ENCODE measurements at places on chromosomes 4 and X.

GRCh38 chr4:8537041-8537461, 43.1 kb upstream of the GPR78 start:
- DNase-seq: peak; percentile 90

DNA sequence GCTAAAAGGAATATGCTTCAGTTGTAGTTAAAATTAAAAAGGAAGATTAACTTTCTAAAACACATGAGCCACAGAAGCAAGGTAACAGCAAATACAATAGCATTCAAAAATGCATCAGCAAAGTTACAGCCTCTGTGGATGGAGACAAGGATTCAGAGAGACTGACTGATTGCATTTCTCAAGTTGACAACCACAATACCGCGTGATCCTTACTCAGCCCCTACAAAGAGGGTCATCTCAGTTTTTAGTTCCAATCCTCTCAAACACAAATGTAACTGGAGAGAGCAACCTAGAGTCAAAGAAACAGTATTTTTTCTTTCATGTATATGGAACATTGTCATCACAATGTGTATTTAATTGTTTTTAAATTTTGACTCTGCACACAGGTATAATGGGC, 14.2 kb upstream of the C1QTNF7 start:
- DNase-seq: no peak

- DNase-seq: peak; percentile 42
These were observed 39.2 kb downstream of the TXLNG start for GRCh38 chrX:16825264-16826035.

DNA sequence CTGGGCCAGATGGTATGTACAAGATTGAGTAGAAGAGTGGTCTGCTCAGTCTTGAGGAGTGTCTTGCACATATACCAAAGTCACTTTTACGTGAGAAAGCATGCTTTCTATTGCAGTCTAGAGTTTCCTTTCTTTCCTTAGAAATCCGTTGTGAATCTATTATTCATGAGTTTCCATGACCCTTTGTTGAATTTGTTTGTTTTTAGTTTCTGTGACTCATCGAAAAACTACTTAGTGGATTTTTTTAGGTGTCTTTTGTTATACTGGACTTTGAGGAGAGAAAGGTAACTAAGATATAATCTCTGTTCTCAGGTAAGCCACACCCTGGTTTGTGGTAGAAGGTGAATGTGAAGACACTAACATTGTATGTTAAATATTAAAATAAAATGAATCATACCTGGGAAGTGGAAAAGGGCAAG, 23.0 kb downstream of the GALNT7 start:
- DNase-seq: peak; percentile 52

DNA sequence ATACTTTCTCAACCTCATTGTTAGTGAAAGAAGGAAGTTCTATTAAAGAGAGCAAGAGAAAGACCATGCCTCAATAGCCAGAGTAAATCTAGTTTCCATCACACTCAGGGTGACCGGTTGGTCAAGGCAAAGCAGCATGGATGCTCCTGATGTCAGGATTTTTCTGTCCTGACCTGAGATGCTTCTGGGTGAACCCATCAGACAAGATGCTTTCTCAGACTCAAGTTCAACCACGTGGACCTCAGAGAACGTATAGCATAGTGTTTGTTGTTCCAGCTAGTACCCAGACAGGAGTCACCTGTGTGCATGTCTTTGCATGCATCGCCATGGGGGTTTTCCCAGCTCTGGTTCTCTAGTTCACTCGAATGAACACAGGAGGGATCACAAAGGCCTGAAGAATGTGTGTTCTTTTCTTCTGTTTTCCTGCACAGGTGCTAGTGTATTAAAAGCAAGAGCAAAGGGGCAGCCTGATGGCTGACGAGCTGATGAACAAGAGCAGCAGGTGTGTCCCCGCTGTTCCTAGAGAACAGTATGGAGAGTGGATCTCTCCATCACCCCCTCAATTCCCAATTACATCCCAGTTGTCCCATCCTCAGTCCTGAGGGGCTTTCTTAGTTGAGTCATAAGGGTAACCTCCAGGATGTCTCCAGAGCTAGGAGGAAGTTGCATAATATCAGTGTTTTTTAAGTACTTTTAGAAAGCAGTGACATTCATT, 110.5 kb upstream of the ENPP6 start:
- DNase-seq: no peak

DNA sequence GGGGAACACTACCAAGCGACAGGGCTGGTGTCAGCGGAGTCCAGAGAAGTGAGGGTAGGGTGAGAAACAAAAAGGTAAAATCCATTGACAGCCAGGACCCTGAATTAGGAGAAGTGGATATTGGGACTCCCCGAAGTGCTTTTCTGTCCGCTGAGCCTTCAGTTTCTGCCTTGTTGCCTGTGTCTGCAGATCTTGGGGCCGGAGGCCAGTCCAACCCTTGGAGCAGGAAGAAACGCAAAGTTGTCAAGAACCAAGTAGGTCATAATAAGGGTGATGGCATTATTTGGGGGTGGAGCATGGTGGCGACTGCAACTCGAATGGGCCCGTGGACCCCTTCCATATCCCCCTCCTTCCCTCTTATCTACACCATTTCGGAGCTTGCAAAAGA, 1.0 kb downstream of the ARMCX1 start:
- no peak for DNase-seq

DNA sequence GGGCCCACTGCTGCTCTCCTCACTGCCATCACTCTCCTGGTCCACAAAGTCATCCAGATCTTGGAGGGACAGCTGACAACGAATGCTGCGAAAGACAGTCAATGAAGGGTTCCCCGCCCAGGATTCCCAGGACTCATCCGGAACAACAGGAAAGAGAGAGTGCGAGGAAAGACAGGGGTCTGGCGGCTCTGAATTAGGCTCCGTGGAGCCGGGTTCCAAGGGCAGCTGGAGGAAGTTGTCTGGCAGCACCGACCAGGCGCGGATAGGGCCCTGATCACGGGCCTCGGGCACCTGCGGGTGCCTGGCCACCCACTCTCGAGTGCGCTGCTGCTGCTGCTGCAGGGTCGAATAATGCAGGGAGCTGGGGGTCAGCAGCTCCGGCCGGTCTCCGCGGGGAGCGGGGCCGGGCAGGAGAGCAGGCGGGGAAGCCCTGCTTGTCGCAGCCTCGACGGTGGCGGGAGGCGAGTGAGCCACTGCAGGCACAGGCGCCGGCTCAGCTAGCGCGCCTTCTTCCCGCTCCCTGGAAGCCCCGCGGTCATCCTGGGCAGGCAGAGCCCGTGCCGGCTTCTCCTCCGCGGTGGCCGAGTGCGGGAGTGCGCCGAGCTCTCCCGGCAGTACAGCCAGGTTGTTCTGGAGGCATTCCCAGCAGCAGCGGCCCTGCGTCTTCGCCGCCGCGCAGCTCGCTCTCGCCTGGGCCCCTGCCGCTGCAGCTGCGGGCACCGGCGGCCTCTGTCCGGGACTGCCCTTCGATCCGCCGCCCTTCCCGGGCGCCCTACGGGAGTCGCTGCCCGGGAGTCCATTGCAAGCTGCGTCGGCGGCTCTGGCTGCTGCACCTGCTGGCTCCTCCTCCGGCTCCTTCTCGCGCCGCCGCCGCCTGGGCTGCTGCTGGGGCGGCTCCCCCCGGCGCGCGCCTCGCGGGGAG, 1.1 kb downstream of the SOWAHB start:
- peak; percentile 18 for DNase-seq

GRCh38 chr4:76301068-76301774, 5.3 kb upstream of the STBD1 start:
- peak; percentile 89 for DNase-seq

DNA sequence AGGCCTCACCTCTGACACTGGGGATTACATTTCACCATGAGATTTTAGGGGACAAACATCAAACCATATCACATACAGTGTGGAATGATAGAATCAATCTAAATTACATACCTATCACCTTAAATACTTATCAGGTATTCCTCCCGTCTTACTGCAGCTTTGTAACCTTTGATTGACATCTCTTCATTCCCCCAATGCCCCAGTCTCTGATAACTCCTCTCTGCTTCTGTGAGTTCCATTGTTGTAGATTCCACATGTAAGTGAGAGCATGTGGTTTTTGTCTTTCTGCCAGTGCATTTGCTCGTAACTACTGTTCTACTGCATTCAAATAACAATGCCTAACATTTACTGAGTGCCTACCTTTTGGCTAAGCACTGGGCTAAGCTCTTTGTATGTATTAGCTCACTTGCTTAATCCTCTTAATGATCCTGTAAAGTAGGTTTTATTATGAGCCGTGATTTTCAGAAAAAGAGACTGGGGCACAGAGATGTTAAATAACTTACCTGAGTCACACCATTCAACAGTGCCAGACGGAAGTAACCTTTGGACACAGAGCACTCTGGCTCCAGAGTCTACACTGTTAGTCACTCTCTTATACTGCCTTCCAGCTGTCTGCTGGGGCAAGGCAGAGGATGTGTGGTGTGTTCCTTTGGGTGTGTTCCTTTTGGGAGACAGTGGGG, 63.7 kb upstream of the ESX1 start:
- peak; percentile 57 for DNase-seq

DNA sequence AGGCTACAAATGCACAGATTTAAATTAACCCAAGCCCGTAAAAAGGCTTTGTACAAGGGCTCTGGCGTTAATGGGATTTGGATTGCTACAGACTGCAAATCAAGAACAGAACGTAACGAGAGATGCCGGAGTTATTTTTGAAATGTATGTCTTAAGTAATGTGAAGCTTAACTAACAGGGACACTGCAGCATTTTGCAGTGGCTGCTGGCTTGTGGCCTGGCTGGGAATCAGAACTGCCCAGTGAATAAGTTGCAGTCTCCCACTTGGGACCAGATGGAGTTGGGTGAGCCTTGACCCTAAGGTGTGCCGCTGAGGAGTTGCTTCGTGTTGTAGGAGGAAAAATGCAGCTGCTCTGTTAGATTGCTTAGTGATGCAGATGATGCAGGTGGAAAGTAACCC, 318.4 kb downstream of the DHX15 start:
- no peak for DNase-seq

- peak; percentile 23 for DNase-seq
These were observed 345.9 kb downstream of the SLC7A11 start for GRCh38 chr4:137896221-137896737.

GRCh38 chrX:46040001-46040400, 505.2 kb downstream of the ZNF674 start:
- no peak for DNase-seq

GRCh38 chrX:50594788-50595187, 124.2 kb upstream of the DGKK start:
- DNase-seq: no peak

- DNase-seq: no peak
These were observed 1.9 kb downstream of the EVC start for GRCh38 chr4:5712931-5713330.

GRCh38 chr4:167906851-167907250, 185.5 kb upstream of the ANXA10 start:
- DNase-seq: peak; percentile 9

- DNase-seq: no peak
These were observed 3.8 kb upstream of the GRPR start for GRCh38 chrX:16119353-16120220.

GRCh38 chr4:156931267-156931666, 40.3 kb downstream of the PDGFC start:
- DNase-seq: peak; percentile 86

DNA sequence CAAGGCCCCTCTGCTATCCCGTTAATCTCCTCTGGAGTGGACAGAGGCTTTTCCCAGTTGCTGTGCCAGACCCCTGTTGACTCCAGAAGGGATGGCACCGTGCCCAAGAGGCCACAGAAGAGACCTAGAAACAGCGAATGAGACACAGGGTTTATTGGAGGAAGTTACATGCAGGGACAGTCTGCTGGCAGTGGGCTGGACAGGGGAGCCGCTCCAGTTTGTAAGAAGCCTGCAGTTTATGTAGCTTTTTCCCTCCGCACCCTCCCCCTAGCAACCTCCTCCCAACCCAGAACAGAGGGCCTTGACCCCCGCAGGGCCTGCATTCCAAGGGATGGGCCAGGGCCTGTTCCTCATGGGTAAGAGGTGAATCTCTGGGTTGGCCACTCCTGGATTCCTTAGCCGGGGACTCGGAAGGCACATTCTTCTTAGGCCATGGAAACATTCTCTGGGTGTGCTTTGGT, 216.8 kb upstream of the PSAPL1 start:
- peak; percentile 19 for DNase-seq

DNA sequence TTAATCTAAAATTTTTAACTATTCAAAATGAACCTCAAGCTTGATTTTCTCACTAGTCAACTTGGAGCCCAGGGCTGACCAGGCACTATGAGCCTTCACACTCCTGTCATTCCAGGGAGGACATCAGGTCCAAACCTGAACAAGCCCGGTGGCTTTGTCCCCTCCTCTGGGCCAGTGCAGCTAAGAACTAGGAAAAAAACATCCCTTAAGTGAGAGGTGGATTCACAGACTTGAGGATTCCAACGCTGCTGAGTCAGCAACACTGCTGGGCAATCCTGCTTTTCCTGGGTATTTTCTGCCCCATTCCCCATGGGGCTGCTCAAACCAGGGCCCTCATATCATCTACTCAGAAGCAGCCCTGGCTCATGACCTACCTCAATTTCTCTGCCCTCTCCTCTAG, 4.0 kb downstream of the RNF212 start:
- DNase-seq: no peak
